ENCODE measurements at places on chromosomes 6 and 20. TPM values are rescaled to one million over a fixed set of nuclear protein-coding genes. Genes with fewer than 3 reads are reported as not detected.

GRCh38 chr20:19986419-19986818, 30.7 kb upstream of the NAA20 start:
- DNase-seq, result no peak

DNA sequence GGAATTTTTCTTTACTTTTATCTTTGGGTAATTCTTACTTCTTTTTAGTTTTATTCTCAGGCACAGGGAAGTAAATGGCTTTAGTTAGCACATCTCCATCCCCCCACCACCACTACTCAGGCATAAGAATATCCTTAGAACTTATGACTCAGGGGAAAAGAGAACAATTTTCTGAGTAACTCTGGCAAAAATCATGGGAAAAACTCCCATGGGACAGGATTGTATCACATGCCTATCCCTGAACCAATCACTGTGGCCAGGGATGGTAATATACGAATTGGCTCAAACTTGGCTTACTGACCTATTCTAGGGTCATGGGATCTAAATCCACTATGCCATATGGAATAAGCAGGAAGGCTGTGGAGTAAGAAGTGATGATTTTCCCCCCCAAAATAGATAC, 339.1 kb downstream of the BTBD3 start:
- no peak for DNase-seq

- no peak for DNase-seq
Measured at GRCh38 chr20:59008715-59009336, 1.8 kb upstream of the CTSZ start.

GRCh38 chr20:34628026-34628425, 48.9 kb downstream of the PIGU start:
- DNase-seq, result no peak

DNA sequence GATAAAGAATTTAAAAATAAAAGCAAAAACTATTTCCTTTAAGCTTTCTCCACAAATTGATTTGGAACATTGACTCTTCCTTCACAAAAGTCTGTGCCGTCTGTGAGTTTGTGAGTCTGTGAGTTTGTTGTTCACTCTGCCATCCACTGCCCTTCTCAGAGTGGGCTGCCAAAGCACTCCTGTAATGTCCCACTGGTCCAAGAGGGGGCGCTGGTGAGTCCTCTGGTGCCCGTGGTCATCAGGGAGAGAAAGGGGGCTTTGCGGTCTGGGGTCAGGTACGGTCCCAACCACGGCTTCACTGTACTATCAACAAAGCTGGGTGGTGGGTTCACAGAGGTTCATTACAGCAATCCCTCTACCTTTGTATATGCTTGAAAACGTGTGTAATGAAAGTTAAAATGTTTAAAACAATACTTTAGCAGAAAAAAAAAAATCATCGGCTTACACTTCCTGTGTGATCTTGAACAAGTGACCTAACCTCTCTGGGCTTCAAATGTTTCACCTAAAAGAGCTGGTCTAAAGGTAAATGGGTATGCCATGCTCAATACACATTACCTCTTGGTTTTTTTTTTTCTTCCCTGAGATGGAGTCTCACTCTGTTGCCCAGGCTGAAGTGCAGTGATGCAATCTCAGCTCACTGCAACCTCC, 5.6 kb upstream of the ANKRD60 start:
- peak; percentile 59 for DNase-seq

DNA sequence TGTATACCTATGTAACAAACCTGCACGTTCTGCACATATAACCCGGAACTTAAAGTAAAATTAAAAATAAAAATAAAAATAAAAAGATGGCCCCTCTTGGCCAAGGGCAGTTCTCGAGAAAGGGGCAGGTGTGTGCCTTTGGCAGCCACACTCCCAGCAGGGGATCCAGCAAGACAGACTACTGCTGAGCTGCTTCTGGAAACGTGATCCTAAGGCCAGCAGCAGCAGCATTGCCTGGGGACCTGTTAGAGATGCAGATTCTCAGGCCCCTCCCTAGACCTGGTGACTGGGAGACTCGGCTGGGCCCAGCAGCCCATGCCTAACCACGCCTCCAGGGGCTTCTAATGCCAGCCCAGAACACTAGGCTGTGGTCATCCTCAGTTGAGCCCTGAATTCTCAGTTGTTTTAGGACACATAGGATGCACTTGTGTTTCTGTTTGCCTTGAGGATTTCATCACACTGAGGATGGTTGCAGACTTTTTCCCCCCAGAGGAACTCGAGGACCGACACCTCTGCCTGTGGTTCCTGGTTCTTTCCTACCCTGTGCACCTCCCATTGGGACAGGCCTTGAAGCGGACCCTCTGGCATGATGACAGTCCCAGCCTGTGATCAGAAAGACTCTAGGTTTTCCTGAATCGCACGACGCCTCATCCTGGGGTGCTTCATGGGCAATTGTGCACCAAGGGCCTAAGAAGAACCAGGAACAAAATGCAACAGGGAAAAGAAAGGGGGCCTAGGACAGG, 105.9 kb downstream of the TOX2 start:
- no peak for DNase-seq

GRCh38 chr20:4108495-4109306, 93.3 kb upstream of the RNF24 start:
- DNase-seq, result peak; percentile 83

GRCh38 chr20:49431329-49431728, 51.1 kb downstream of the KCNB1 start:
- DNase-seq, result no peak

- DNase-seq, result peak; percentile 29
Measured at GRCh38 chr6:106609699-106610098, 19.6 kb downstream of the RTN4IP1 start.

- no peak for DNase-seq
Measured at GRCh38 chr6:31265926-31266325, 6.0 kb downstream of the HLA-C start.

DNA sequence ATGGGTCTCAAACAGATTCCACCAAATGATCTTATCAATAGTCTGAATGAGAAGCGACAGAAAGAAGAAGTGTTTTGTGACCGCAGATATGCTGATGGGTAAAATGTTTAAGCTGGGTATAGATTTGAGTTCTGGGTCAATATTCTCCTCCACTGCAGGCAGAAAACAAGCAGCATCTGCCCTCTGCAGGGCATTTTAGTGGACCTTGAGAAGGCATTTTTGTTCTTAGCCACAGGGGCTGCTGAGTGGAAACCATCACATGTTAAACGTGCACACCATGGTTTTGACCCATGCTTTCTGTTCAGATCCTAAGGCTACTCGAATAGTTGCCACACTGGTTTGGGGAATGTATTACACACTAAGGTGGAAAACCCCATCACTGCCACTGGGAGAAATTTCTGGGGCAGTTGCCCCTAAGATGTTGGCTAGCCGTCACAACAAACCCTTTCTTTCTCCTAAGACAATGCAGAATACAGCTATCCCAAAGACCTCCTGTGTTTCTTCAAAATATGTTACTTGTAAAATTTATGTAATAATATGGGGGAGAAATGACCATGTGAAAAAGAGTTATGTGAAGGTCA, 5.5 kb downstream of the POU3F2 start:
- DNase-seq, result no peak

- DNase-seq, result no peak
Measured at GRCh38 chr20:56779452-56780143, 150.5 kb downstream of the TFAP2C start.

- no peak for DNase-seq
Measured at GRCh38 chr6:132380358-132381029, 20.8 kb downstream of the MOXD1 start.

DNA sequence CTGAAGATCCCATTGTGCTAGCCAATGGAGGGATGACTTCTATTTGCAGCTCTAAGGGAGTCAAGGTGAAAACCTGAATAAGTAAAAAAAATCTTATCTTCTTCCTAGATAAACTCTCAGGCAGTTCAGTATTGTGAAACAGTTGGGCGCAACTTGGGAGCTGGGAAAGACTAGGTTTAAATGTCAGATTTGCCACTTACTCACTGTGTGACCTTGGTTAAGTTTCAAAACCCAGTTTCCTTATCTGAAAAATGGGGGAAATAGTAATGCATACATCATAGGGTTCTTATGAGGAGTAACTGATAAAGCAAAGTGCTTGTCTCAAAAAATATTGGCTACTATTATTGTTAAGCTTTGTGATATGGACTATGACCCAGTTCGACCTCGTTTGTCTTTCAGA, 88.8 kb downstream of the CD83 start:
- DNase-seq, result no peak

- no peak for DNase-seq
Measured at GRCh38 chr20:3473944-3474343, 3.1 kb downstream of the ATRN start.

DNA sequence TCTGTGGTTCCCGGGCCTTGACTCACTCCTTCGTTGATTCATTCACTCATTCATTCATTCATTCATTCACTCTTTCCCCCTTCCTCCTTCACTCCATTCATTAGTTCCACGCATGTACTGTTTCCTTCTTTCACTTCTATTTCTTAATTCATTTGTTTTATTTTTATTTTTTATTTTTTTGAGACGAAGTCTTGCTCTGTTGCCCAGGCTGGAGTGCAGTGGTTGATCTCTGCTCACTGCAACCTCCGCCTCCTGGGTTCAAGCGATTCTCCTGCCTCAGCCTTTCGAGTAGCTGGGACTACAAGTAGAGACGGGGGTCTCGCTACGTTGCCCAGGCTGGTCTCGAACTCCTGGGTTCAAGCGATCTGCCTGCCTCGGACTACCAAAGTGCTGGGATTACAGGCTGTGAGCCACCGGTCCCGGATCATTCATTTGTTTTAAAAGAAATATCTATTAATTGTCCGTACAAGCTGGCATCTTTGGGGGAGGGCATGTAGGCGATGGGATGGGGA, 427 bp upstream of the NFKBIE start:
- DNase-seq, result no peak

GRCh38 chr6:110587328-110587727, 110.9 kb upstream of the SLC22A16 start:
- no peak for DNase-seq

- peak; percentile 26 for DNase-seq
Measured at GRCh38 chr6:127641905-127642304, 64.9 kb downstream of the C6orf58 start.

- DNase-seq, result no peak
Measured at GRCh38 chr6:106120406-106120805, 34.3 kb downstream of the PRDM1 start.

DNA sequence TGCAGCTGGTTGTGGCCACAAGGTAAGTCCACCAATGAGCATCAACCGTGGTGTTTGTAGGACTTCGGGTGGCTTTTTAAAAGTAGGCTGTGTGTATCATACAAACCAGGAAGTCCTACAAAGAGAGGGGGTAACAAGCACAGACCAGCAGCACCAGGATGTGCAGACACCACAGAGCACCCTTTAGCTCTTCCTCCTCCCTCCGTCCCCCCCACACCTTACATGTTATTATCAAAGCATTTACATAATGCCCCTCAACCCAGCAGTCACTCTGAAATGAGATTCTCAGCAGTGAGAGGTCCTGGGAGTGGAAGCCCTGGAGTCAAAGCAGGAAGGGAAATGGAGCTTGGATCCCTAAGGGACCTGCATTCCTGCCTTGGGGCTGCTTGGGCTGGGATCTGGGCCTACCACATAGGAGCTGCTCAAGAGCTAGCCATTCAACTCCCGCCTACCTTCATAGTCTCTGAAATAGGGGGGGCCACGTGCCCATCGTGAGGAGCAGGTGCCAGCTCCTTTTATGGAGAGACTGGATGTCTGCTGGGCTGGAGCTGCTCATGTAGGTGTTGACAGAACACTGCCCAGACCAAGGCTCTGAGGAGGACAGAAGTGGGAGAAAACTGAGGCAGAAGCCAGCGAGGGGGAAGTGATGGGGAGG, 90.6 kb downstream of the PSMB1 start:
- peak; percentile 59 for DNase-seq

DNA sequence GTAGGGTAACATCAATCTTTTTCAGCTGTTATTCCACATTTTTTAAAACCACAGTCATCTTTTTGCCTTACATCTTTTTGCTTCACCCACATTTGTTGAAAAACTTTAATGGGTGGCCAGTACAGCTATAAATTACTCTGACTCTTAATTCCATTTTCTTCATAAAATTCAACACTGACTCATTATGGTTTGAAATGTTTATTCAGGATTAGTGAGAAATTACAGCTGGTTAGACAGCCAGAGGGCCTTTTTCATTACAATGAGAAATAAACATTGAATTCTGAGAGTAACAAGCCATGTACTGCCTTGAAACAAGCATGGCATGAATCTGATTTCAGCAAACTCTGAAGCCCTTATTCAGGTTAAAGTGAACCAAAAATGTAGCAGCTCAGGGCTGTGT, 19.5 kb downstream of the NDUFAF4 start:
- DNase-seq, result no peak

GRCh38 chr6:31359581-31359980, 2.6 kb upstream of the HLA-B start:
- DNase-seq, result no peak

DNA sequence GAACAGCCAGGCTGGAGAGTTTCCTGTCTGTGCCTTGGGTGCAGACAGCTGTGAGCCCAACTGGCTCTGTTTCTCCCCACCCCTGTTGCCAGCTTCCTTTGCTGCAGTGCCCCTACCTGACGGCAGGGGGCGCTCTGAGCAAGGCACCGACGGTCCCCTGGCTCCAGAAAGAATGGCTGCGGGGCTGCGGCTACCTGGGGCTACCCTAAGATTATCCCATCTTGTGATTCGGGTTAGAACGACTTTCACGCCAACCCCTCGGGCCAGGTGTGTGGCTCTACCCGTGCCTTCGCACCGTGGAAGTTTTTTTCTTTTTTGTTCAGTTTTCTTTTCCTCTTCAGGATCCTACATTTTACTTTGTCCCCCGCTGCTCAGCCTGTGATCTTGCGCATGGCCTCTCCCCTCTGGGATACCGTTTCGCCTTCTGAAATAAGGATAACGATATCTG, 33.4 kb upstream of the AAR2 start:
- peak; percentile 84 for DNase-seq

- no peak for DNase-seq
Measured at GRCh38 chr6:1057490-1058135, 254.3 kb upstream of the FOXQ1 start.

DNA sequence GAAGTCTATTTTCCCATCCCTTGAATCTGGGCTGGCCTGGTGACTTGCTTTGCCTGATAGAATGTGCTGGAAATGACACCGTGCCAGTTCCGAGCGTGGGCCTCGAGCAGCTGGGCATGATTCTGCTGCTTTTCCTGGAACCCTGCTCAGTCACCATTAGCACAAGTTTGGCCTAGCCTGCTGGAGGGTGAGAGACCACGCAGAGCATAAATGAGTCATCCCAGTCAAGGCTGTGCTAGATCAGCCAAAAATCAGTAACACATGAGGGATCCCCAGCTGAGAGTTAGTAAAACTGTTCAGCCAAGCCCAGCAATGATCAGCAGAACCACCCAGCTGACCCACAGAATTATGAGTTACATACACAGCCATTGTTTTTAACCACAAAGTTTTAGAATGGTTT, 74.8 kb upstream of the TOP1 start:
- DNase-seq, result no peak

The CALHM4 gene
- not detected for total RNA-seq

The SLC52A3 gene
- total RNA-seq, result not detected

The HLA-DOB gene
- total RNA-seq, result 15.6 TPM

The MYMX gene
- total RNA-seq, result not detected

The PABPC1L gene
- 103 TPM for total RNA-seq

The CNR1 gene
- total RNA-seq, result not detected

The COL19A1 gene
- total RNA-seq, result not detected

The UNC93A gene
- not detected for total RNA-seq

The C6orf163 gene
- 1.9 TPM for total RNA-seq

Measured in activated CD8-positive, alpha-beta T cell treated with anti-CD3 and anti-CD28 coated beads, Interleukin-2, amount 10 ng/mL, durations not matched to agents 7 days and 5 days (primary cell).